Astrocyte (in vitro differentiated cells and primary cell): ENCODE measurements at places on chromosomes 7 and 10. TPM values are rescaled to one million over a fixed set of nuclear protein-coding genes. Genes with fewer than 3 reads are reported as not detected.

NXPH1 gene
- total RNA-seq: 0.16 TPM in 1 of 2 replicates, not detected in the other

PDE6C gene
- not detected in 2 replicates for total RNA-seq

VAX1 gene
- 0.34 and 0.62 TPM in 2 replicates for total RNA-seq

CYP2C19 gene
- not detected in 2 replicates for total RNA-seq

MPP7 gene
- total RNA-seq: 6.9 and 7.1 TPM in 2 replicates

PTF1A gene
- not detected in 2 replicates for total RNA-seq

ADRB1 gene
- total RNA-seq: 0.62 and 1.3 TPM in 2 replicates
